ENCODE measurements at places on chromosomes 5 and 9.

DNA sequence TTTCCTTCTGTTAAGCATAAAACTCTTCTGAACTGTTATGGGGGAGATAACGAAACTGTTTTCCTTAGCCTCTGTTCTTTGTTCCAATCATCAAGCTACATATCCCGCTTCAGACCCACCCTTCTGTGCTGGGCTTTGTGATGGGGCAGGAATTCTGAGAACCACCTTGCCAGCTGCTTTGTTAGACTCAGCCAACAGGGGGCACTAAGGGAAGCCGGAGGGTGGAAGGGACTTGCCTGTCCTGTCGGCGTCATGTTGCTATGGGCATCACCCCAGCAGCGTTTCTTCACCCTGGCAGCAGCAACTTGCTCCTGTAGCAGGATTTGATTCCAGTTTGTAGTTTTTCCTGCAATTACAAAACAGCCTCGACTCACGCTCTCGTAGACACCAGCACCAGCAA, 169.1 kb downstream of the CAAP1 start:
- DNase-seq, result no peak

DNA sequence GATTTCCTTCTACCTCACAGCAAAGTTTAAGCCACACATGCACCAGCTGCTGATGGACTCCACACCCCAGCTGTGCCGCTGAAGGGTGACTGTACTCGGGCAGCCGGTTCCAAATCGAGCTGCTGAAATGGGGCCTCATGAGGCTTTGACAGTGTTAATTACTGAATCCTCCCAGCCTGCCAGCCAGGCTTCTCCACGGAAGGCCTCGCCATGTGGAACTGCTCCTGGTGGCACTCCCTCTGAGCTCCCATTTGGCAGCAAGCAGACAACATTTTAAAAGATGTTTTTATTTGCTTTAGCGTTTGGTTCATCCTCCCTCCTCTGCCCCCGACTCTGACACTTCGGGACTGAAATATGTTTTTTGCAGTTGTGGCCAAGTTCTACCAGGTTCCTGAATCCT, 479.4 kb upstream of the MPDZ start:
- no peak for DNase-seq

- no peak for DNase-seq
Observed at GRCh38 chr5:73895471-73895870, 269.5 kb downstream of the ARHGEF28 start.

DNA sequence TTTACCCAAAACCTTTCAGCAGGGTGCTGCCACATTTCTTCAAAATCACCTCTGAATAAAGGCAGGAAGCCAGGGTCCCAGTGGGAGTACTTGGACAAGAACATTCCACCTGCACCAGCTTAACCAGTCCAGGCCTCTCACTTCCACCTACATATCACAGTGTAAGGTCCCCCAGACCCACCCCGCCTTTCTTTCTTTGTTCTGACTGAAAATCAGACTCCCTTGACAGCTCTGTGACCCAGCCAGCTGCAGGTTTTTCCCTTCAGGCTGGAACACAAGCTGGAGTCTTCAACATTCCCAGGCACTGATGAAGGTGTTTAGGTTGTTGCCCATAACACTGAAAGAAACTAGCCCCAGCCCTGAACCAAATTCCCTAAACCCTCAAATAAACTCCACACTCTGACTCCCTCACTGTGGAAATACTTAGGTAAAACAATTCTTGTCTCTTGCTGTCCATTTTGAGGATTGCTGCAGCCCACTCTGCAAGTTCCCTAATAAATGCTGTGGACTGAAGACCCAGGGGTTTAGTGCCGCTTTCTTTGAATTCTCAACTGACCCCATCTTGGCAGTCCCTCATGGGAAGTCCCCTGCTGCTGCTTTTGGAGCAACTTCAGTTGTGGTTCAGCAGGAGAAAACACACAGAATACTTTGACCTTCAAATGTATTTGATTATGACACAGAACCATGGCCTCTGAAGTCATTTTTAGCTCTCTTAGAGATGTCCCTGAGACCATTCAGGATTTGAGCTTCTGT, 24.8 kb downstream of the P4HA2 start:
- no peak for DNase-seq

GRCh38 chr5:120053841-120054240, 410.3 kb upstream of the PRR16 start:
- no peak for DNase-seq

GRCh38 chr5:83715236-83716065, 5.2 kb downstream of the HAPLN1 start:
- no peak for DNase-seq

DNA sequence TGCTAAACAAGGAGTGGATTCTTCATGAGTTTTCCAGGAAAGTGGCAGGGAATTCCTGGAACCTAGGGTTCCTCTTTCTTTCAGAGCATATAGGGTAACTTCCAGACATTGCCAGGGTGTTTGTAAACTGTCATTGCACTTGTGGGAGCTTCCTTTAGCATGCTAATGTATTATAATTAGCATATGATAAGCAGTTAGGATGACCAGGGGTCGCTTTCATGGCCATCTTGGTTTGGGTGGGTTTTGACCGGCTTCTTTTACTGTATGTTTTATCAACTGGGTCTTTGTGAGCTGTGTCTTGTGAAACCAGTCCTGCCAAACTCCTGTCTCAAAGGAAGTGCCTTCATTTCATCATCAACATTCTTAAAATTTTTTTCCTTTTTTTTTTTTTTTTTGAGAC, 11.9 kb upstream of the MELK start:
- no peak for DNase-seq

GRCh38 chr5:21164425-21164824, 1176.4 kb upstream of the CDH18 start:
- no peak for DNase-seq

DNA sequence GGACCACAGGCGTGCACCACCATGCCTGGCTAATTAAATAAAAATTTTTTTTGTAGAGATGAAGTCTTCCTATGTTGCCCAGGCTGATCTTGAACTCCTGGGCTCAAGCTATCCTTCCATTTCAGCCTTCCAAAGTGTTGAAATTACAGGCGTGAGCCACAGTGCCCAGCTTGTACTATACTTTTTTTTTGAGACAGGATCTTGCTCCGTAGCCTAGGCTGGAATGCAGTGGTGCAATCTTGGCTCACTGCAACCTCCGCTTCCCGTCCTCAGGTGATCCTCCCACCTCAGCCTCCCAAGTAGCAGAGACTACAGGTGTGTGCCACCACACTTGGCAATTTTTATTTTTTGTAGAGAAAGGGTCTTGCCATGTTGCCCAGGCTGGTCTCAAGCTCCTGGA, 5.3 kb upstream of the RAD23B start:
- no peak for DNase-seq
